Activated T-helper 1 cell treated with anti-CD3 and anti-CD28 coated beads, Interleukin-2, amount 50 U/mL, for 16 hours (primary cell): ENCODE measurements at places on chromosomes 5 and 9.

- DNase-seq: no peak
Measured at GRCh38 chr5:88093765-88094164, 174.9 kb downstream of the TMEM161B start.

DNA sequence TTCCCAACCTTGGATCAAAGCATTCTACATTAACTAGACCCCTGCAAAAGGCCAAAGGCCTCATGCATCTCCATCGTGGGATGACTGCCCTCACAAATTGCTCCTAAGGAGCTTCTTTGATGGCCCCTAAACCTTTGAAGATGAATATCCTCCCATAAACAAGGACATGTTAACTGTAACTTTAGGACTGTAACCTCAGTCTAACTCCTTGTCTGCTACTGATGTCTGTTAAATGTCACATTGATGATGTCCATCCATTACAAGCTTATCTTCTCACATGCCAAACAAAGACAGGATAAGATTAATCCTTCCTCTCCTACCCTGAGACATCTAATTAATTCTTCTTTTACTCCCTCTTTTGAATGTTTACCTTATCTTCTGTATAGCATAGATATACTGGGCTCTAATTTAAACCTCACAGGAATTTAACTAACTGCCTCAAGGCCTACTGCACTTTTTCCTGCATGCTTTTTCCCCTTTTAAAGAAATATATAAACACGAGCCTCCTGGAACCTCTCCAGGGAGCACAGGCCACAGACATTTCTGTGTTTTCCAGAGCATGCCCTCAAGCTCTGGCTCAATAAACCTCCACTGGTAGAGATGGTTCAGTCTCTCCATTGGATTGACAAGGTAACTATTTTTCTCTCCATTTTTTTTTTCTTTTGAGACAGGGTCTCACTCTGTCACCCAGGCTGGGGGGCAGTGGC, 90.6 kb upstream of the SLC25A48 start:
- DNase-seq: no peak

- DNase-seq: no peak
Measured at GRCh38 chr5:139960723-139961383, 82.2 kb downstream of the NRG2 start.

DNA sequence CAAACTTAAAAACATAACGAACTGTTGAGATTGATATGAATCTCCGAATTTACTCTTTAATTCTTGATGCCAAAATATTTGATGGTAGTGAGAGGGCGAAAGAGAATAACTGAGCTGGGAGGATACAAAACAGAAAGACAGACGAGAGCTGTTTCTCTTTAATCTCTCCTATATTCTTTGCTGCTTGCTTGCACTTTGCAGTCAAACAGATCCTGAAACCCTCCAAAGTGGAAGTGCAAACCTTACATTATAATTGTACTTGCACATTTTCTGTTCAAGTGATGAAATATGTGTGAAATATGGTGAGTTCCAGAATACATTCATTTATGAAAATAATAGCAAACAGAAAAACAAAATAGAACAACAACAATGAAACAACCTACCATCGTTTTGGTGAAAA, 63.8 kb downstream of the PAM start:
- DNase-seq: no peak

GRCh38 chr9:101592788-101593187, 2.0 kb downstream of the PPP3R2 start:
- no peak for DNase-seq

DNA sequence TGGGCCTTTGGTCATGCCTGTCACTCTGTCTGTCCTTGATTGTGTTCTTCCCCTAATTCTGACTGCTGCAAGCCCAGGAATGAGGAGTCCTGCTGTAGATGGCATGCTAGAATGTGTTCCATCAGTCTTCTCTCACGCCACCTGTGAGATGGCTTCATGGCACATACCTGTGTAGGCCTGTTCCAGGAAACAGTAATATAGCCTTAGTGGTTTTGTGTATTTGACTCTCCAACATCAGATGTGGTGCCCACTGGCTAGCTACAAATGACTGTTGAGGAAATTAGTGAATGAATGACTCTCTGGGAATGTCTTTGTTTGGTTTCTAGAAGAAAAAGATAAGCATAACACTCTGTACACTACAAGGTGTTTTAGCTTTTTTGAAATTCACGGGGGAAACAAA, 367.5 kb downstream of the KDM4C start:
- DNase-seq: no peak

DNA sequence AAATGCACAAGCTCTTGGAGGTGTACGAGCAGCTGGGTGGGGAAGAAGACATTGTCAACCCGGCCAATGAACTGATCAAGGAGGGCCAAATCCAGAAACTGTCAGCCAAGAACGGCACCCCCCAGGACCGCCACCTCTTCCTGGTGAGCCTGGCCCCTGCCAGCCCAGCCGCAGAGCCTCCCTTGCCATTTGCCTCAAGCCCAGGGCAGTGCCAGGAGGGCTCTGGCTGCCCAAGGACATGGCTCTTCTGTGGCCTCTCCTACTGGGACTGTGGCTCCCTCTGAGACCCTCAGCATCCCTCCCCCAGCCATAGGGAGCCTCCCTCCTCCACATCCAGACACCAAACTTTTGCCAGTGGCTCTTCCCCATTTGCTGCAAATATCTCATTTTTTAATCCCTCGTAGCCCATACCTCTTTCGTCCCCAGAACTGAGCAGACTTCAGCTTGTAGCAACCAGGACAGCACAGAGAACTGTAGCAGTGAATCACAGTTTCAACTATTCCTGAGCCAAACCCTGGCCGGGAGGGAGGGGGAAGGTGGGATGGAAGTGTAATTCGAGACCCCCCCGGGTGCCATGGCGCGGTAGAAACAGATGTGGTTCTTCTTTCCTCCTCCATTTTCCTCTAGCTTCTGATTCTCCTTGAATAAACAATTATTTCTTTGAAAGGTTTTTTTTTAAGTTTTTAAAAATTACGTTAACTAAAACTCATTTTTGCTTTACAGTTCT, 44.5 kb upstream of the SUSD3 start:
- DNase-seq: no peak

DNA sequence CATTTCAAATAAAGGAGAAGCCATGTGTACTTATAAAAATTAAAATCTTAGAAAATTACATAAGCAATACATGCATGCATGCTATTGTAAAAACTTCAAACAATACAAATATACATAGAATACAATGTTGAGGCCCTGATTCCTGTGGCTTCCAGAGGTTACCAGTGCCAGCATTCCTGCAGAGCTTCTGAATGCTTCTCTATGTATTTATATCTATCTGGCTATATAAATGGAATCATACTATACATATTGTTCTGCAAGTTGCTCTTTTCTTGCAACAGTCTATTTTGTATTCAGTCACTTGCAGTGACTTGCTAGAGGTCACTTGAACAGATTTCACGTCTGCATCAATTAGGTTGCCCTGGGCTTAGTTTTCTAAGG, 3.2 kb upstream of the IL12B start:
- no peak for DNase-seq

- no peak for DNase-seq
Measured at GRCh38 chr9:79360387-79361347, 211.1 kb upstream of the TLE4 start.

DNA sequence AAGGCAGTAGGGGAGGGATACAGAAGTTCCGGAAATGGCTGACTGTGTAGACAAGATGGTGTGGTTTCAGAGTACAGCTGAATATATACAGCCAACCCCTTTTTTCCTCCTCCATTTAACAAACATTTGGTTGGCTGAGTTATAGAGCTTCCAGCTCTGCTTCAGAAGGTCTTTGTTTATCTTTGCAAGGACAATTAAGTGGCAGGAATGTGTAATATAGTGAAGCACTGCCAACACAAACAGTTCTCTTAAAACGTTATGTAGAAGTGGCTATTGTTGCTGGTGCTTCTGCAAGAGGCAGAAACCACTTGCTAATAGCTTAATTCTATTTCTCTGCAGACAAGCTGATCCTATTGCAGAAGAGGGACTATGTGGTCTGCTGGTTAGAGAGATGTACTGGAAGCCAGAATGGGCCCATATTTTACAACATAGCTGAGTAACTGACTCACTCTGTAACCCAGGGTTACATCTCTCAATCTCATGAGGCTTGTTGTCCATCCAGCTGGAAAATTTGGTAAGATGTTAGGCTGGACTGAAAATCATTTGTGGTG, 62.7 kb upstream of the OSMR start:
- no peak for DNase-seq

DNA sequence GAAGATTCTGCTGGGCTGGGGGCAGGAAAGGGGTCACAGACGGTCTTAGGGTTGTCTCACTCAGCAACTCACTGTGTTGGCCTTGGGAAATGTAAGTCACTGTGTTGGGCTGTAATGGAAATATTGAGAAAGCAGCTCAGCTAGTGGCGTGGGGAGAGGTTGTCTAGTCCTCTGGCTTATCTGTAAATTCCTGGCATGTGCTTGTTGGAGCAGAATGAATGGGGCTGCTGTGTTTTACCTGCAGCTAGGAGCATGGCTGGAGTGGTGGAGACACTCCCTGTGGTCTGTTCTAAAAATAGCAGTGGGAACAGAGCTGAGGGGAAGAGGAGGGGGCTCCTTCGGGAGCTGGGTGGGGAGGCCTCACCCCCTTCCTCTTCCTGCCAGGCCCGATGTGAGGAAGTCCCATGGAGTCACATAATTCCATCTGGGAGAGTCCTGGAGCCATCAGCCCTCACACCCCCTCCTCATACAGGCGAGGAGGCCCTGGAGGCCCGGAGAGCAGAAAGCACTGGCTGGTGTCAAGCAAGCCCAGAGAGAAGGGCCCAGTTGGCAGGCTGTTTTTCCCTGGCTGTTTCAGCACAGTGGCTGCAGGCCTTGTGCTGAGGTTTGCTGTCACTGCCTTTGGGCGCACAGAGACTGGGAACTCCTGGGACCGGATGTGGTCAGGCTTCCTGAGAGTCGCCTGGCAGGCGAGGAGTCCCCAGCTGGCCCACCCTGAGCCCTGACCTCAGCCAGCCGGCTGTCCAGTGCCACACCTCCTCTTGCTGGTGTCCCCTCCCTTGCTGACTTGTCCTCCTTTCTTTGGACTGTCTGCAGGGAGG, 84.9 kb downstream of the RGS3 start:
- DNase-seq: no peak

- no peak for DNase-seq
Measured at GRCh38 chr9:77427256-77427927, 220.7 kb downstream of the GNA14 start.

DNA sequence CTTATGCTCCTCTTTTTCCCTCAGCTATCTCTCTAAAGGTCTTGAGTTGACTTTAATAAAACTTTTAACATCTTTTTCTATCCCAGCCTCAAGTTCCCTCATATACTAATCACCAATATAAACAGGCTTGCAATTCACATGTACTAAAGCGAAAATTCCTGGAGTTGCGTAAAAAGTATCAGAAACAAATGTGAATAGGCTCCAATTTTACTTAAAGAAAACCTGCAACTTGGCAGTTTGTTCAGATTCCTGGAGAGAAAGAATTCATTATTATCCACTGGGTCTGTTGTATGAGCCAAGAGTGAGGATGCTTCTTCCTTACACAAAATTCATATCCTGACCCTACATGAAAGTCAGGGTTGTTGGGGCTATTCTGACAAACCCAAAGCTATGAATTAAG, 384.2 kb downstream of the DTWD2 start:
- DNase-seq: no peak

DNA sequence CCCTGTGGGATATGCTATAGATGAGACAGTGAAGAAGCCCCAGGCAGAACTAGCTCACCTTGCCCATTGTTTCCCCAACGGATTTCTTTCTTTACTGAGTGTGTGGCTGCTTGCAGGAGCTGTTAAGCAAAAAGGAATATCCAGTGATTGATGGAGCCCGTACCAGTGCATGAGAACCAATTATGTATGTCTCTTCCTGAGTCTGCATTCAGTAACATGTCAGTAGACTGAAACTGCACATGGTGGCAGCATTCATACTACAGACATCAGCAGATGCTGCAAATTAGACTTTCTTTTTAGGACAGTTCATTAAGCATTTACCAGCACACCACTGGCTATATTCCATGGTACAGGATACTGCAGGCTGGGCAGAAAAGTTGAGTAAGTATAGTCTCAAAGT, 90.3 kb upstream of the PLCXD3 start:
- no peak for DNase-seq
